RWPE1 (cell line): ENCODE measurements at places on chromosomes 3 and 15.

GRCh38 chr3:5011555-5012256, 32.5 kb downstream of the BHLHE40 start:
- DNase-seq = no peak

DNA sequence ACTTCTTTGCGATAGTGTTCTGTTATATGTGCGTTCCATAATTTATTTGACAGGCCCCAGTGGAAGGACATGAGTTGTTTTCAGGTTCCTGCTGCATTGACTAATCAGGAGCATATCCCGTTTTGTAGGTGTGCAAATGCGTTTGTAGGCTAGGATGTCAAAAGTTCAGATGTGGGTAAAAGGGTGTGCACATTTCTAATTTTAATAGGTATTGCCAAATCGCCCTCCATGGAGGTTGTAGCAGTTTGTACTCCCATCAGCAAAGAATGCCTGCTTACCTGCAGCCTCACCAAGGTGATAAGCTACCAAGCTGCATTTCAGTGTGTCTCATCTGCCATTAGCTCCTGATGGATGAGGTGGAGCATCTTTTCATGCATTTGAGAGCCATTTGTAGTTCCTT, 36.3 kb downstream of the KLF13 start:
- no peak for DNase-seq

DNA sequence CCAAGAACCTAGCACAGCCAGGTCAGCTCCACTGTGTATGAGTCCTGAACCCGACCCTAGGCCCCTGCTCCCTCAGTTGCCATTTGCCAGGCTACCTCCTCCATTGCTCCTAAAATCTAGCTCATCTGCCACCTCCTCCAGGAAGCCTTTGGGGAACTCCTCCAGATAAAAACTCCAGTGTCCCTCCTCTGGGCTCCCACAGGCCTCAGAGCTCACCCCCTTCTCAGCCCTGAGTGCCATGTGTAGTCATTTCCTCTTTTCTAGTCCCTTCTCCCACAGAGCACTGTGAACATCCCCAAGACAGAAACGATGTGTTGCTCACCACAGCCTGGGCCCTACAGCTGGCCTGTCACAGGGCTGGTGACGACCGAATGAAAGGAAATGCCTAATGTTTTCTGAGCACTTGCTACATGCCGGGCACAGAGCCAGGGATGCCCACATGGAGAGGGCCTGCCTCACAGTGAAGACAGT, 61.0 kb downstream of the IQSEC1 start:
- DNase-seq = no peak

GRCh38 chr3:56790016-56790821, 11.5 kb downstream of the ARHGEF3 start:
- DNase-seq = no peak

DNA sequence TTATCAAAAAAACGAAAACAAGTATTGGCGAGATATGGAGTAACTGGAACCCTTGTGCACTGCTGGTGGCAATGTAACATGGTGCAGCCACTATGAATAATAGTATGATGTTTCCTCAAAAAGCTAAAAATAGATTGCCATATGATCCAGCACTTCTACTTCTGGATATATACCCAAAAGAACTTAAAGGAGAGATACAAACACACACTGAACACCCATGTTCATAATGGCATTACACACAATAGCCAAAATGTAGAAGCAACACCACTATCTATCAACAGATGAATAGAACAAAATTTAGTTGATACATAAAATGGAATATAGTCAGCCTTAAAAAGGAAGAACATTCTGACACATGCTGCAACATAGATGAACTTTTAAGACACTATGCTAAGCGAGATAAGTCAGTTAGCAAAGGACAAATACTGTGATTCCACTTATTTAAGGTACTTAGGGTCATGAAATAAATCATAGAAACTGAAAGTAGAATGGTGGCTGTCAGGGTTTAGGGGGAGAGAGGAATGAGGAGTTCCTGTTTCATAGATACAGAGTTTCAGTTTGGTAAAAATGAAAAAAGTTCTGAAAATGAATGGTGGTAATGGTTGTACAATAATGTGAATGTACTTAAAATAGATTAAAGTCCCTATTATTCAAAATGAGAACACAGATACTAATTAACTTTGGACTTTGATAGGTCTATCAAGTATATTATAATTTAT, 59.4 kb upstream of the IMPG2 start:
- DNase-seq = no peak

- DNase-seq = no peak
These were observed 517.1 kb downstream of the ROBO1 start for GRCh38 chr3:79250746-79251145.

- no peak for DNase-seq
These were observed 4.7 kb upstream of the CALML4 start for GRCh38 chr15:68209735-68210408.
